Right ventricle myocardium superior (tissue), 1 donor: ENCODE measurements at places on chromosomes 6 and 20.

- DNase-seq = no peak
Measured at GRCh38 chr20:13960525-13960924, 29.9 kb downstream of the SEL1L2 start.

DNA sequence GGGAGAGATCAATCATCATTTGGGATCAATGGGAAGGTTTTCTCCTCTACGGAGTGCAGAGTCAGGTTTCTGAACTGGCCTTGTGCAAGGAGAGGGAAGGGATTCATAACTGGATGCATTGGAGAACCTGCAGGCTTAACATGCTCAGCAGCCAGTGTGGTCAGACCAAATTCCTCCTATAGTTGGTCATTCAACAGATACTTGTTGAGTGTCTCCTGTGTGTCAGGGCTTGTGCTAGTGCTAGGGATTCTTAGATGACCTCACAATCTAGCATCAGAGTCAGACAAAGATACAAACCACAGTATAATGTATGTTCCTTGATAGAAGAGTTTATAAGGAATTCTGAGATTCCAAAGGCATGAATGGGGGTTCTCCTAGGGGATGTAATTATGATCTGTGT lies 23.9 kb downstream of the RALY start:
- no peak for DNase-seq

- DNase-seq = no peak
Measured at GRCh38 chr6:12164508-12164770, 125.7 kb upstream of the EDN1 start.

GRCh38 chr6:44219053-44219814 lies 2.5 kb downstream of the MYMX start:
- peak; percentile 92 for DNase-seq

DNA sequence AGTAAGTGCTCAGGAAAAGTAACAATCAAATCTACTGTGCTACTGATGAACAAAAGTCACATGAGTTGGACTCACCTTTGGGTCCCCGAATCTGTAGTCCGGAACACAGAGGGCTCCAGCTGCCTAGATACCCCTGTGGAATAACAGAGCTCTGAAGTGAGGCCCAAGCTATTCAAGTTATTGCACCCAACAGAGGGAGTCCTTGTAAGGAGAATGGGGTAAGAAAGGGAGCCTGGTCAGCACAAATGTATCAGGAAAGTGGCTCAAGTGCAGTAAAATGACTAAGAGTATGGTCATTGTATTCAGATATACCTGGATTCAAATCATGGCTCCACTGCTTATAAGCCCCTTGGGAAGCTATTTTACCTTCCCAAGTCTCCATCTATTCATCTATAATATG lies 20.9 kb downstream of the EDN1 start:
- DNase-seq = no peak

GRCh38 chr6:116779573-116780164 lies 14.2 kb upstream of the FAM162B start:
- DNase-seq = no peak

- no peak for DNase-seq
Measured at GRCh38 chr6:38187325-38187724, 367.8 kb downstream of the ZFAND3 start.

DNA sequence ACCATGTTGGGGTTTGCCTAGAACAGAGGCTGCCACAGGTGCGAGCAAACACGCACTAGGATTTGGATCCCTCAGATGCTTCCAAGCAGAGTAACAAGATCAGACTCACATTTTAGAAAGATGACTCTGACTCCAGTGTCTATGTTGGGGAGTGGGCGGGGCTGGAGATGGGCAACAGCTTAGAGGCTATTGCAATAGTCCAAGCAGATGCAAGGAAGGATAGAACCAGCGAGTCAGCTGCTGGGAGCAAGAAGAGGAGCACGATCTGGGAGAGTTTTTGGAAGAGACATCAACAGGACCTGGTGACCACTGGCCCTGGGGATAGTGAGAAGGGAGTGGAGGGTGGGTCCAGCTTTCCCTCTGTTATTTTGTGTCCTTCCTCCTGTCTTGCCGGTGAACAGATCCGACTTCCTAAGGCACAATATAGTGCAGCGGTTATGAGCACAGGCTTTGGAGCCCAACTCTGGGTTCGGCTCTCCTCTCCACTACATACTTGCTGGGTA lies 52.7 kb downstream of the FGD2 start:
- DNase-seq = no peak

DNA sequence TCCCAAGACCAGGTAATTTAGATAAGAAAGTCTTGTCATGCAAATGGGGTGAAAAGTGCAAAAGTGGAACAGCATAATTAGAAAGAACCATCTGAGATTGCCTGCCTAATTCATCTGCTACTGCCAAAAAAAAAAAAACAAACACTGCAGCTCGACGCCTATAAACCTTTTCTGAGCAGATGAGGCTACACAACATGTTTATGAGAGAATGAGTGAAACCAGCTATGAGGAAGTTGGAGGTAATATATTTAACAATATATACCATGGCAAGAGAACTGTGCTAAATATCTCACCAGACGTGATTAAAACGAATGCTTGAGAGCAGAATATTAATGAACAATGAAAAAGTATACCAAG lies 50.0 kb downstream of the LAMA4 start:
- DNase-seq = no peak
